Kidney (tissue), 22 donors: ENCODE measurements at places on chromosomes 1 and 21. TPM values are rescaled to one million over a fixed set of nuclear protein-coding genes. Genes with fewer than 3 reads are reported as not detected.

GRCh38 chr1:66876664-66877063 lies 48.0 kb downstream of the DNAI4 start:
- no peaks in the 10 kb centered on the region for H3K27me3 ChIP-seq
- no peaks in the 10 kb centered on the region for H3K4me1 ChIP-seq
- H3K27ac ChIP-seq, result no peak overlapping the region
- no peak overlapping the region for H3K4me3 ChIP-seq

GRCh38 chr1:240295811-240296210 lies 204.1 kb downstream of the FMN2 start:
- no peaks in the 10 kb centered on the region for H3K27me3 ChIP-seq
- DNase-seq, result no peak
- H3K4me3 ChIP-seq, result no peak overlapping the region
- no peak overlapping the region for H3K27ac ChIP-seq
- no peaks in the 10 kb centered on the region for H3K4me1 ChIP-seq

DNA sequence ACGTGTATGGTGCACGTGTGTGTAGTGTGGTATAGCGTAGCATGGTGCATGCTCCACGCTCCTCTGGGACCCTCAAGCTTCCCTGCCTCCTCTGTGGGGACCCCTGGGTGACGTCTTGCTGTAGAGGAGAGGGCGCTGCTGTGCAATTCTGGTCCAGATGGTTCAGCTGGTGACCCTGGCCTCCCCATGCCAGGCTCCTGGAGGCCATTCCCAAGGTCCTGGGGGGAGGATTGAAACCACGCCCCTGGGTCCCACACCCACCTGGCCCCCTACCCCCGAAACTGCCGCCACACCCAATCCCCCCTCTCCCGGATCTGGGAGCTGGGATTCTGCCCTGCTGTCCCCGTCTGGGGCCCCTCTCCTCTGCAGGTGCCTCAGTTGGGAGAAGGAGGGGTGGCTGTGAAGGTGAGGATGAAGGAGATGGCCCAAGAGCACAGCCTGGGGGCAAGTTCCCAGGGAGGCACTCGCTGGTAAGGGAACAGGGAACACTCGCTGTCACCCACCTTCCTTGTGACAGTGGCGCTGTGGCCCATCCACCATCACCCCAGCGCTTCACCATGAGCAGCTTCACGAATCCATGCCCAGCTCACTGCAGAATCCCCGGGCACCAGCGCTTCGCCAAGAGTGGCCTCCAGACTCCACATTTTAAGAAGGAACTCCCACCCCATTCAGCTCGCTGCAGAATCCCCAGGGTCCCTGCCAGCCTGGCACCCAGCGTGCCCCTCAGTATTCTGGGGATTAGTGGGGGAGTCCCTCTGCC lies 38.0 kb downstream of the WDR4 start:
- H3K27me3 ChIP-seq, result no peaks in the 10 kb centered on the region
- DNase-seq, result no peak
- peaks cover 11% of the 10 kb centered on the region for H3K36me3 ChIP-seq

GRCh38 chr21:22711636-22712035 lies 1713.4 kb downstream of the NCAM2 start:
- H3K36me3 ChIP-seq, result no peaks in the 10 kb centered on the region
- H3K4me3 ChIP-seq, result no peak overlapping the region
- DNase-seq, result peak; percentile 31
- no peaks in the 10 kb centered on the region for H3K27me3 ChIP-seq
- no peaks in the 10 kb centered on the region for H3K4me1 ChIP-seq
- H3K27ac ChIP-seq, result no peak overlapping the region

DNA sequence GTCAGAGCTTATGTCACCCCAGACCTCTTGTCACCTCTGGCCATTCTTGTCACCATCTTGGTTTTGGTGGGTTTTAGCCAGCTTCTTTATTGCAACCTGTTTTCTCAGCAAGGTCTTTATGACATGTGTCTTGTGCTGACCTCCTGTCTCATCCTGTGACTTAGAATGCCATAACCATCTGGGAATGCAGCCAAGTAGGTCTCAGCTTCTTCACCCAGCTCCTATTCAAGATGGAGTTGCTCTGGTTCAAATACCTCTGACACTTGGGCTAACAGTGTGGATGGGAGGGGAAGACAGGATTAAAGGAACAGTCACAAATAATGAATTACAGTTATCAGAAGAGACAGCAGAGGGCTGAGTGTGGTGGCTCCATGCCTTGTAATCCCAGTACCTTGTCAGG lies 30.5 kb upstream of the PIK3CD start:
- no peaks in the 10 kb centered on the region for H3K4me1 ChIP-seq
- H3K27me3 ChIP-seq, result no peaks in the 10 kb centered on the region
- no peaks in the 10 kb centered on the region for H3K36me3 ChIP-seq
- DNase-seq, result no peak
- H3K27ac ChIP-seq, result no peak overlapping the region
- H3K4me3 ChIP-seq, result no peak overlapping the region

The UBXN10 gene
- 2.3 TPM for polyA plus RNA-seq

The USF1 gene
- polyA plus RNA-seq, result 48.7 TPM
